ENCODE measurements at places on chromosomes 4 and X.

DNA sequence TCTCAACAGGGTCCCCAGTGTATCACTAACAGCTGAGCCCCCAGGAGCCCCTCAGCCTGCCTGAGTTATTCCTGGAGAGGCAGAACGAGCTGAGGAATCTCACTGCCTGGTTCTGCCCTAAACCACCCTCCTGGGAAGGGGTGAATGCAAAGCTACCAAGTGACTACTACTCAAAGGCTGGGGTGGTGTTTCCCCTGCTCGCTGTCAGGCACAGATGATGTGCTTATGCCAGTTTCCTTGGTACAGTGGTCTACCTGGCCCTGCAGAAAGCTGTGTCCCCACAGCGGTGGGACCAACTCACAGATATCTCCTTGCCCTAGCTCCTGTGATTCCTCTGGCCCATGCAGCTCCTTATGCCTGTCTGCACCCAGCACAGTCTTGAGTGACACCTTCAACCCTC is 35.4 kb upstream of the ASMTL start:
- DNase-seq = no peak

GRCh38 chrX:103520386-103520785 is 1.1 kb upstream of the RAB40A start:
- DNase-seq = no peak

GRCh38 chr4:1098311-1098925 is 14.9 kb downstream of the RNF212 start:
- DNase-seq = no peak

DNA sequence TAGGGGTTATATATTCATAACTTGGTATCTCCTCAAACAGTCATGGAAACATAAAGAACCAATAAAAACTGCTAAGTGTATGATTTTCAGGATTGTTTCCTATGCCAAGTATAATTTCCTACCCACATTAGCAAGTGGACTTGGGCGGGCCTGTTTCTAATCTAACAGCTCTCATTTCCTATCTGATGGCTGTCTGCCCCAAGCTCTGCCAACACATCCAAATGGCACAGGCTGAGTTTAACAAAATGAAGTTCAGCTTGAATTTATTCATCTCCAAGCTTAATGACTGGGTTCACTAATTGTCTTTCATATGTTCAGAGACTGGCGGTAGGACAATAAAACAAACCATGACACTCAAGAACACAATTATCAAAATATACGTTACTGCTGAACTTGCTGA is 55.5 kb upstream of the S100G start:
- DNase-seq = no peak

DNA sequence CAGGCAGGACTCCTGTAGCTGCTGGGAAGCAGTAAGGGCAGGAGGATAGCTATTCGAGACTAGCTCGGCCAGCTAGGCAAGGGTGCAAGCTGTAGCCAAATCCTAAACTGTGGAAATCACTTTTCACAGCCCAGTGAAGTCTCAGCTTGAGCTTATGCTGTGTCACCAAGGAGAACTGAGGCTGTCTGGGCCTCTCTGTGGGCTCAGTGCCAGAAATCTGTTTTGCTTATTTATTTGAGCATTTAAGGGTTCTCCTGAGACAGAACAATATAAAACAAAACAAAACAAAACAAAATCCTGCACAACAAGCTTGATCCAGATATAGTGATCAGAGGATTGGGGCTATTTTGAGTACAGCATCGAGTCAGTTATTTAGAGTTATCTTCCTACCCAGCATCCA is 97.5 kb downstream of the FANCB start:
- no peak for DNase-seq

DNA sequence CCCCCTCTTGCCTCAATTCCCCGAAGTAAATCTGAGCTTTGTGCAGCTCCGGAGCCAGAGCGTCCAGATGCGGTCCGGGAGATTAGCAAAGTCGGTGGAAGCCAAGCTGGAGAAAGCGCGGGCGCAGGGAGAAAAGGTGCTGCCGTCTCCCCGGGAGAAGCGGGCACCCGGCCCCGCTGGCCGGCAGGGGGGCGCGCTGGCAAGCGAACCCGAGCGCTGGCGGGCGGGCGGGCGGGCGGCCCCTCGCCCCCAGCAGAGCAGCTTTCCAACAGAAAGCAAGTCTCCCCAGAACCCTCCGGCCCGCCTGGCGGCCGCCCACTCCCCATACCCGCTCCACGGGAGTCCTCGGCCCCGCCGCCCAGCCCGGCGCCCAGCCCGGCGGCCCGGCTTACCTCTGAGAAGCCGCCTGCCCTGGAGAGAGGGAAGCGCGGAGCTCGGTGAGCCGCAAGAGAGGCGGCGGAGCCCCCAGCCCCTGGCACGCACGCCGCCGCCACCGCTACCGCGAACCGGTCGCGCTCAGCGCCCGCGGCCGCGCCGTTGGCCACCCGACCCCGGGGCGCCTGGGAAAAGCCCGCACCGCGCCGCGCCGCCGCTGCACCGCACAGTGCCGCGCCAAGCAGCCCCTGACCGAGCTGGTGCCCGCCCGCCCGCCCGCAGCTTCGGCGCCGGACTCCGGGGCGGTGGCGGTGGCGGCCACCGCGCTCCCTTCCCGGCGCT is 529 bp upstream of the CITED1 start:
- no peak for DNase-seq

DNA sequence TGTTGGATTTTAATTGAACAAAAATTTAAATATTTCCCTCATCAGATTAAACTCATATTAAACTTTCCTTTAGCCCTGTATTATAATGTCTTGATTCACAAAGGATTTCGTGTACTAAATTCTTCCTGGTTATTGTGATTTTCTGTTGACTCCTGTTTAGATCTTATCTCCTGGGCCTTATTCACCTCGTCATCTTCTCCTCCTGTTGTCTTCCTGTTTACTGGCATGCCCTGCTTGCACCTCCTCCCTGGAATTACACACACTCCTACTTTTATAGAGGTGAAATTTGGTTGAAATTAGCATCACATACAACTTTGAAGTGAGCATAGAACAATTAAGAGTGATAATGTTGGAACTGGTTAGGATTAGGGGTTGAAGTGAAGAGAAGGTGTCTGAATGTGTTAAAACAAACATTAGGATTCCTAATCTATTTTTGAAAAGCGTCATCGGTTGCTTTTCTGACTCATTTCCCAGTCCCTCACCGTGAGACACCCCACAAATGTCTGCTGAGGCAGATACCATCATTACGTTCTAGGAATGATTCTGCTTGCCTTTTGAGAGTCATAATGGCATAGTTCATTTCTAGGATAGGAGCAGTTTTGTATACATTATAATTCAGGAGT is 32.5 kb downstream of the TLL1 start:
- DNase-seq = no peak

GRCh38 chr4:153083447-153083947 is 120.7 kb upstream of the TRIM2 start:
- DNase-seq = peak; percentile 57

GRCh38 chr4:185786422-185786821 is 25.6 kb downstream of the SORBS2 start:
- DNase-seq = no peak

DNA sequence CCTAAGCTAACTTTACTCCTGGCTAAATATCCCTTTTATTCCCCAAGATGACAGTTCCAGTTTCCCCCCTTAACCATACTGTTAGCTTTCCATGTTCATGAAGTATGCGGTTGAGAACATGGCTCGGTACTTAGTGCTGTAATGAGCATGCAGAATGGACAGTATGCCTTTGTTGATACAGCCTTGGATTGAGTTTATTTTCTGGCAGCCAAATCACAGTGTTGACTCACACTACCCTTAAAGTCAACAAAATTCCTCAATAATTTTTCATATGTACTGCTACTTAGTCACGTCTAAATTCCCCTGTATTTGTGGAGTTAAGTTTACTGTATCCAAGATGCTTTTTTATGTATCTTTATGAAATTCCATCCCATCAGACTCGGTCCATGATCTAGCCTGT is 1.4 kb upstream of the VEGFC start:
- DNase-seq = no peak

- DNase-seq = no peak
Measured at GRCh38 chr4:8874896-8875680, 3.4 kb upstream of the HMX1 start.

DNA sequence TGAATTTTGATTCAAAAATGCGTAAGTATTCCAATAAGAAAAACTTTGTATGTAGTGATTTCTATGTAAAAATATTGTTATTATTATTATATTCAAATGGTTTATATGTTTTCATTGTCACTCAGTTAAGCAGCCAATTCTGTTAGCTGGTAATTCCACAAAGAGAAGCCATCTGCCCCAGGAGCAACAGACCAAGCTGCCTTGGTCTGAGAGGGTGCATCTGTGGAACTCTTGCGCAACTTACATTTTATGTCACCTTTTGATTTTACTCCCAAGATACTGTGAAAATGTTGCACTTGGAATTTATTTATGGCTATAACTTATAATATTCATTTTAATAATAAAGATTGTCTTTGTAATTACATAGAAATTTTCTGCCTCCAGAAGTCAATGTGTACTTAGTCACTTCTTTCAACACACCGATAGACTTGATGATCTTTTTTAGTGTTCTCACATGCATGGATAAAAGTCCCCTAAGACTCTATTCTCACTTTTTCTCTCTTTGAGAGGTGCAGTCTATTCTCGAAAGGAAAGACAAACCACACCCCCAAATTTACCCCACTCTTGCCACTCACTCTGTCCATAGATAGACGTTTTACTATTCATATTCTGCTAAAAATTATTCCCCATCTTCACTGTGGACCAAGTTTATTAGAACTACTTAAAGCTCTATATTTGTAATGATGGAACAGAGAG is 30.6 kb downstream of the GPR174 start:
- no peak for DNase-seq

DNA sequence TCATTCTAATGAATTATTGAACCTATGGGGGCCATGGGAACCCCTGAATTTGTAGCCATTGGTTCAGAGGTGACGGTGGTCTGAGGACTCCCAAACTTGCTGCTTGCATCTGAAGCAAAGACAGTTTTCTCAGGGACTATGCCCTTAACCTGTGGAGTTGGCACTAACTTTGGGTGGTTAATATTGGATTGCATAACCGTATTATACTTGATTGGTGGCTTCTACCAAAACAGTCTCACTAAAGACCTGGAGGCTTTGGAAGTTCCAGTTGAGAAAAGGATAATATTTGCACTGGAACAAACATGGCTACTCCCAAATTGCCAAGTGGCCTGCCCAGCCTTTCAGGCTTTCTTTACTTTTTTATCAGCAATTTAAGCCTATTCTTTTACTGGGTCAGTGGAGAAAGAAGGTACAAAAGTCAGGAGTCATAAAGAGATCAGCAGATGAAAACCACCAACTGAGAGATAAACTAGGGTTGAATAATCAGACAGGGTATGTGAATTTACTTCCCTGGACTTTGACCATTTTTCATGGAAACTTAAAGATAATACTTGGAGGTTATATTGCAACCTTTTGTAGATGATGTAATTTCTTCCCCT is 7.9 kb upstream of the KLHL8 start:
- DNase-seq = no peak

GRCh38 chrX:568311-568710 is 62.3 kb upstream of the SHOX start:
- DNase-seq = no peak

DNA sequence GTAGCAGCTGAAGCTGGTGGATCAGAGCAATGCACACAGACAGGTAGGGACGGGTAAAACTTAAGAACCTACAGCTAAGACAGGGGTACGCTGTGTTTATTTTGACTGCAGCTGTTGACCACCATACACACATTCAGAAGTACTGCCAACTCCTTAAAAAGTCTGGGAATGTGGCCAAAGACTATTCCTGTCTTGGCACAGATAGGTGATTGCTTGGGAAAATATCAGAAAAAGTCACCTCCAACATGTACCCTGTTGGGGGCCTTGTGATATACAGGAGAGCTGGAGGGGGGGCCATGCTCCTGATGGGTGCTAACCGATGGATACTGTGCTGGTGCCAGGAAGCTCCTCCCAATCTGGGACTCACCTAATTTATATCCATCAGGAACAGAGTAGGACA is 121.2 kb downstream of the VCX2 start:
- no peak for DNase-seq

DNA sequence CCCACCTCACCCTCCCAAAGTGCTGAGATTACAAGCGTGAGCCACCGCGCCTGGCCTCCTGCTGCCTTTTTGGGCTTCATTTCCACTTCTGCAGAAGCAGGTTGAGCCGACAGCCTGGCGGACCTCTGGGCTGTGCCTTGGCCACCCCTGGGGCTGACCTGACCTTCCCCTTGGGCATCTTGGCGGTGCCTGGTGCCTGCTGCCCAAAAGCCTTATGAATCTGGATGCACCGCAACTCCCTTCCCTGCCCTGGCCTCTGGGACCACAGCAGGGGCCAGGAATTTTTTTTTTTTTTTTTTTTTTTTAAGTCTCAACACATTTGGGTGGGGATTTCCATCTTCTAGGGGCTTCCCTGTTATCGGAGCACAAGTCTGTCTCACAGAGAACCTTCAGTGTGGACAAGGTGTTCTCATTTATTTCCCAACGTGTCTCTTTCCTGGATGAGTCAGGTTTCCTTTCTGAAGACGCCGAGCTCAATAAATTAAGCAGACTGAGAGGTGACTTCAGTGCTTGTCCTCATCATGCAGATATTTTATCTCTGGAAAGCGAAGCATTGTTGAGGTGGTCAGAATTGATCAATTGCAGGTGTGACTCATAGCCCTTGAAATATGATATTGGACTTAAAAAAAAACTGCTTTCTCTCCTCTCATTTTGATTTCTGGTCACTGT is 79.7 kb downstream of the SHROOM2 start:
- no peak for DNase-seq

DNA sequence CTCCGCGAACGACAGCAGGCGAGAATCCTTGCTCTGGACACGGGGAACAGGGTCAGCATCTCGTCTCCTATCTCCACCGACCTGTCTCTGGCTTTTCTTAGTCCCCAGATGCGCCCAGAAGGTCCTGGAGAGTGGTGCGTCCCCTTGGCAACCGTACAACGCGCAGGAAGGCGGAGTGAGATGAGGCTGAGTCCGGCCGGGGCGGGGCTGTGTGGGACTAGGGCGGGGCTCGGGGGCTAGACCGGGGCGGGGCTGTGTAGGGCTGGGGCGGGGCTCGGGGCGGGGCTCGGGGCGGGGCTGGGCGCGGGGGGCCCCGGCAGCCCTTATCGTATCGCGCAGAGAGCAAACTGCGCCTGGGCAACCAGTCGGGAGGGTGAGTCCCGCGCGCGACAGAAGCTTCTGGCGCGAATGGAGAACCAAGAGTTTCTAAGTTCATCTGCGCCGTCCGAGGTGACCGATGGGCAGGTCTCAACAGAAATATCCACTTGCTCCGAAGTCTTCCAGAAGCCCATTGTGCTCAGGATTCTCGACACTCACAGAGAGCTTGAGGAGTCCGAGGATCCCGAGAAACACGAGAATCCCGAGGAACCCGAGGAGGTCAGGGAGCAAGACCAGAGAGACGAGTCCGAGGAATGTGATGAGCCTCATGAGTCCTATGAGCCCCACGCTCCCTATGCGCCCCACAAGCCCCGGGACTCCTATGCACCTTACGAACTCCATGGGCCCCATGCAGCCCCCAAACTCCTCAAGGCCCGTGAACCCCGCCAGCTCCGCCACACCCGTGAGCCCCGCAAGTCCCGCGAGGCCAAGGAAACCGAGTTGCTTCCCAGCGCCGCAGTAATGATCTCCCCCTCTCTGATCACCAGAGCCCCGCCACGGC is 24.9 kb downstream of the ARL9 start:
- peak; percentile 68 for DNase-seq

Data from caudate nucleus (tissue), 63 donors.